Stimulated activated CD8-positive, alpha-beta memory T cell treated with anti-CD3 and anti-CD28 coated beads, Interleukin-15, amount 100 ng/mL, for 48 hours (primary cell): ENCODE measurements at places on chromosomes 5 and 9.

GRCh38 chr9:114315723-114316363 is 7.1 kb upstream of the ORM1 start:
- no peak for DNase-seq

DNA sequence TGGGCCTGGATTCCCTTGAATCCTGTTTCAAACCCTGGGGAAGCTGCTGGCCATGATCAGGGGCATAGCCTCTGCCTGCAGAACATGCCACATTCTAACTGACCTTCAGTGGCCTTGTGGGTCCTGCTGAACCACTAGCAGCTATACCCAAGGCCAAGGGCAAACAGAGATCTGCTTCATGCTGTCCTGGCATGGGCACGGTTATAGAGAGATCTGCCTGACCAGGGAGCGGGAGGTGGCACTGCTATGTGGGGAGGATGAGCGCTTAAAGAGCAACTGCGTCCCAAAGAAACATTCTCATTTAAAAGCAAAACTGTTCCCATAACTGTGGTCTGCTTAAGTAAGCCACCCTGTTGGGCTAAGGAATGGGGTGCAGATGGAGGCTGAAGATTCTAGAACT is 36.5 kb upstream of the SYNPO start:
- no peak for DNase-seq

DNA sequence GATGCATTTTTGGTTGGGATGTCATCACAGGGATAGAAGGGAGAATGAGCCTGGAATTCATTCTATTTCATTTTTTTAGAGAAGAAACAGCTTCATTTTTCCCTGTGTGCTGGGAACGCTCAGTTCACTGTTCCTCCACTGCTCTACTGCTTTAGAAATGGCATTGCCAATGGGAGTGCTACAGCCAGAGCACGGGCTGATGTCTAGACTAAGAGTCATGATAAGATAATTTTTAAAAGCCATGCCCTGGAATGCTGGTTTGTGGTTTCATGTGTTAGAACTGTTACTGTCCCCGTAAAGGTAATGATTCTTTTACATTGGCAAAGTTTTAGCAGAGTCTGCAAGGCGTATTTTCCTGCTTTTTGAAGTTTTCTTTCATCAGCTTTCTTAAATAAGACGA is 119.6 kb downstream of the SEMA6A start:
- no peak for DNase-seq

GRCh38 chr9:131473891-131474290 is 28.8 kb upstream of the POMT1 start:
- DNase-seq, result no peak

- DNase-seq, result no peak
Measured at GRCh38 chr5:102834438-102834964, 79.4 kb downstream of the PAM start.

GRCh38 chr5:126965061-126965475 is 65.3 kb downstream of the MARCHF3 start:
- DNase-seq, result no peak

- no peak for DNase-seq
Measured at GRCh38 chr9:99595796-99596195, 225.9 kb upstream of the NR4A3 start.

DNA sequence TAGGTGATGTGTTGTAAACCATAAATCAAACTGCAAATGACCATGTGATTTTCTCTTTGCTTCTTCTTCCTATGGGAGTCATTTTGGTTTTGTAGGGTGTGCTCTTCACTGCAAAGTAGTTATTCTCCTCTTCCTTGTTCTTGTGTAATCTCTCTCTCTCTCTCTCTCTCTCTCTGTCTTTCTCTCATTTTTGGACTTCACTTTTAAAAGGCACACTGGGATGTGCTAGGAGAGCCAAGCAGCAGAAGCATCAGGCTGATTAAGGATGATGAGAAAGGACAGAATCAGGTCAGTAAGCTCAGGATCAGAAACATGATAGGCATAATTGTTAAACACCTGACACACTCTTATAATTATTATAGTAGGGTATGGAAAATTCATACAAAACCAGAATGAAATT is 505.3 kb upstream of the ZNF608 start:
- no peak for DNase-seq

GRCh38 chr5:152388610-152389009 is 16.5 kb downstream of the NMUR2 start:
- DNase-seq, result no peak

DNA sequence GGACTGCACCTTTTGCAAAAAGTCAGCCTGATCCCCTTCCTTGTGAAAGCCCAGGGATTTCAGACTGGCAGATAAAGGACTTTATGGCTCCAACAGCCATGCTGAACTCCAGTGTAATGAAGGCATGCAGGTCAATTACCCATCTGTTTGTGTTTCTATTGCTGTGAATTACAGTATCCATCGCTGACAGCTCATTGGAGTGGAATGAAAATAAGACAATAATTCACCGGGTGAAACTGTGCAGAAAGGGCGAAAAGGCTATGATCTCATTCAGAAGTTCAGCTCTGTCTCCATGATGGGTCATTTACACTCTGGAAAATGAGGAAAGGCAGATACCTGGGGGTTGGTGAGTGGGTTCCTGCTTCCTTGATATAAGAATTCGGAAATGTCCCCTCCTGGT is 148.0 kb downstream of the BRINP1 start:
- no peak for DNase-seq

DNA sequence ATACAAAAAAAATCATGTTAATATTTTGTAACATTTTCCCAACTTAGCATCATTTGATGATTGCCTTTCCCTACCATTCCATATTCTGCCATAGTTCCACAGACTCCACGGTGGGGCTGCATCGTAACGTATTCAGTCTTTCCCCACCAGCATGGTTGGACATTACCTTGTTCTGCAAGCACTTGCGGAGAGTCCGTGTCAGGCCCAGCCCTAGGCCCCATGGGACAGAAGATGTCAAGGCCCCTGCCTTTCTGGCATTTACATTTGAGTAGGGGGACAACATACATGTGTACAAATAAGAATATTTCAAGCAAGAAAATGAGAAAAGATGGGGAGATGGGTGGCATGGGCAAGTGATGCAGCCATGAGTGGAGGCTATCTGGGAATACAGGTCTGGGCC is 8.2 kb upstream of the PHF2 start:
- DNase-seq, result no peak

DNA sequence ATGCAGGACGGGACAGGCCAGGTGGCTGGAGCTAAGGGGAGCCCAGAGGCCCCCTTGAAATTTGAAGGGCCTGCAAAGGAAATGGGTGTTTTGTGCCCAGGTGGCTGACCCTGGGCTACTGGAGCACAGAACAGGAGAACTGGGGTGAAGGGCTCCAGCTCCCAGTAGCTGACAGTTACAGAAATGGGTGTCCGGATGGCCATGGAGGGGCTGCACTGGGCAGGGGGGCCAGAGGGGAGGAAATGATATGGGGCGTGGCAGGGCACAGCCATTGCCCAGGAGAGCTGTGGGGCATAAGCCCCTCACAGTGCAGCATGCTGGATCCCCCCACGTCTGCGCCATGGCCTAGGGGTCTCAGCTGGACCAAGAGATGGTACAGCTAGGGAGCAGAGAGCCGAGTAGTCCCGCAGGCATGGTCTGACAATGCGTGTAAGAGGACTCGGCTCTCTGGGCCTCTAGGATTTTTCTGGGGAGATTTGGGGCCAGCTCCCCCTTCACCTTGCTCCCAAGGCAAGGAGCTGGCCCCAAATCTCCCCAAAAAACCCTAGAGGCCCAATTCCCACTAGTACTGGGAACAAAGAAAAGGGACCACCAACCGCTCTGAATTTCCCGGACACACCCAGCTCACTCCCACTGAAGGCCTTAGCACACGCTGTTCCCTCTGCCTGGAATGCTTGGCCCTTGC is 7.9 kb upstream of the CARD19 start:
- DNase-seq, result no peak

GRCh38 chr9:95138474-95138873 is 179.0 kb downstream of the FANCC start:
- DNase-seq, result no peak

DNA sequence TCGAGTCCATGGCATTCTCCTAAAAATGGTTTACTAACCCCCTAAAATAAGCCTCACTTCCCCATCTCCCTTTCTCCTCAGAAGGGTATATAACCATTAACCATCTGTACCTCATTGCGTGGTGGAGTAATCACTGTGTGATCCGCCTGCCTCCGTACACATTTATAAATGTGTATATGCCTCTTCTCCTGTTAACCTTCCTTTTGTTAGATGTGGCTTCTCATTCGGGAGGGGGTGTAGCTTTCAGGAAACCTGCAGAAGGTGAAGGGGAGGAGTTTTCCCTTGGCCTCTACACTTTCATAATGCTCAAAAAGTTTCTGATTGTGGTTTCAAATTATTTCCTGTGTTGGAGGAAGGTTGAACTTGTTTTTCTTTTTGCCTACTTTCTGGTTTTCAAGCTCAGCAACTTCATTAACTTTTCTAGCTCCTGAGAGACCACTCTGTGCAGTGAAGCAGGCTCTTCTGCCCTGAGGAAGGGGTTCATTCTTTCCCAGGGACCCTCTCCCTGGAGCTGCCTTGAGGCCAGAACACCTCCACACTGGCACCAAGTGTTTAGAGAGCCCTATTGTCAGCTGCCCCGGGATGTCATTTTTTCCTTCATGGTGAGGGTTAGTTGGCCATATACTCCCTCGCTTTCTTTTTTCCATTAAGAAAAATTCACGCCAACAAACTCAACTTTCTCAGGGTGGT is 46.9 kb downstream of the RASGRF2 start:
- no peak for DNase-seq

GRCh38 chr5:1005904-1006655 is 2.5 kb upstream of the NKD2 start:
- DNase-seq, result no peak

DNA sequence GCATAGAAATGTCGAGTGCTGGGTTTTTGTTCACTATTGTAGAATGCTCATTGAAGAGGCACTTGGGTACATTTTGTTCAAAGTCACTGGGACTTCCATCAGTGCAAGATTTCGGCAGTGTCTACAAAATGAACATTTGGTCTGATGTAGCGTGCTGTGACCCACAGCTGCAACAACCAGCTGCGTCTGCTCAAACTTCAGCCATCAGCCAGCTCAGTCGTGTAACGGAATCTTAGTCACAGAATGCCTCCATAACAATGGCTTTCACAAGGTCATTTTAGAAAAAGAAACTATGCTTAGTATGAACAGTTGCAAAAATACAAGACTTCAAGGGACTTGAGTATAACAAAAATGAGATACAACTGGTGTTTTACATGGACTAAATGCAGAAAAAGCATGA is 828.1 kb upstream of the GRAMD2B start:
- no peak for DNase-seq

DNA sequence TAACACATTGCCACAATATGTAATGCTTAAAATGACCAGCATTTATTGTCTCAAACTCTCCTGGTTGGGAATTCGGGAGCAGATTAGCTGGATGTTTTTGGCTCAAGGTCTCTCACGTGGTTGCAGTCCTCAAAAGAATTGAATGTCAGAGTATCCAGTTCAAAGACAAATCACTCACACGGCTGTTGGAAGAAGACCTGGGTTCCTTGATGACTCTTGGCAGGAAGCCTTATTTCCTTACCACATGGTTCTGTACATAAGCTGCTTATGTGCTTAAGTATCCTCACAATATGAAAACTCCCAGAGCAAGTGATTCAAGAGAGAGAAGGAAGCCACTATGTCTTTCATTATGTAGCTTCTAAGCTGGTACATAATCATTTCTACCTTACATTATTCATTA is 230.3 kb upstream of the PTPRD start:
- DNase-seq, result no peak

- no peak for DNase-seq
Measured at GRCh38 chr9:122944960-122945888, 4.4 kb downstream of the RABGAP1 start.

DNA sequence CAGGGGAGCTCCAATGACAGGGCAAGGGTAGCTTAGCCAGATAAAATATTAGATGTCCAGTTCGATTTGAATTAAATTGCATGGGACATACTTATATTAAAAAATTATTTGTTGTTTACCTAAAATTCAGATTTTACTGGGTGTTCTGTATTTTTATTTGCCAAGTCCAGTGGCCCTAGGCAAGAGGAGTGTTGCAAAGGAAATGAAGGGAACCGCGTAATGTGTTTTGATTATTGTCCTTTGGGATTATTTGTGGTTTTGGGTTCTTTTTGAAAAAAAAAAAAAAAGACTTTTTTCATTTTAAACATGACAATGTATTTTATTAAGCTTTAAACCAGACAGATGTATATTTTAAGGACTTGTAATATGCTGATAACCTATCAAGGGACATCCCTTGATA is 179.3 kb downstream of the C9orf152 start:
- no peak for DNase-seq

DNA sequence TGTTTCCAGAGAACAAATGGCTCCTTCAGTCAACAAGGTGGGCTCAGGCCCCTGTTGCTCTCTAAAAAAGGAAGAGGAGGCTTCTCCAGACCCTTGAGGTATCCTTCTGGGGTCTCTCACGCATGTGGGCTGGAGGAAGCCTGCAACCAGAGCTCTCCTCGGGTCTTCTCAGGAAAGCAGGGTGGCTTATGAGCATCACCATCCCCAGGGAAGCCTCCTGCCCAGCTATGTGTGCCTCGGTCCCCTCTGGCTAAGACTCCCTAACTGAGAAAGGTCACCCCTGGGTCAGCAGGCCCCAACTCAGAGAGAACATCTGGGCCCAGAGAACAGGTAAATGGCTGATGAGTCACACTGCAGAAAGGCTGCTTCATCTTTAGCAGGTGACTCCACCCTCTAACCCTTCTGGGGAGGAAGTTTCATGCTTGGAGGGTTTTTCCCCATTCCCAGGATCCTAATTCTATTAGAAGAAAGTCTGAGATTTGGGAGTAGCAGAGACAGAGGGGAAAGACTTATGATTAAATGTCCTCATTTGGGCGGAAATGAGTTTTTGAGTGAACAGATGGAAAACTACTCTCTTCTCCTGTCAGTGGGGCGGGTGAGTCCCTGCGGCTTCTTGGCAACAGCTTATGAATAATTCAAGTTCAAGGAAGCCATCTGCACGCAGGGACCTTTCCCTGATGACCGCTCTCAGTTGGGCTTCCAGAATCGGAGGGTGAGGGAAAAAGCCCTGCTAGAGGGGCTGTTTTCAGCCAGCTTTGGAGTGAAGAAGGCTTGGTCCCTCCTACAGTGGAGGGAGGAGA is 41.9 kb downstream of the TGFBI start:
- DNase-seq, result no peak

GRCh38 chr5:103362211-103362610 is 103.6 kb downstream of the MACIR start:
- no peak for DNase-seq

- DNase-seq, result no peak
Measured at GRCh38 chr5:342501-343460, 21.3 kb downstream of the AHRR start.

- DNase-seq, result no peak
Measured at GRCh38 chr5:38535248-38535750, 21.1 kb downstream of the LIFR start.

GRCh38 chr5:146751054-146751453 is 127.5 kb downstream of the PPP2R2B start:
- DNase-seq, result no peak
